ENCODE measurements at places on chromosomes 13 and 19. TPM values are rescaled to one million over a fixed set of nuclear protein-coding genes. Genes with fewer than 3 reads are reported as not detected.

The SHISA7 gene
- not detected for total RNA-seq

The ZNF491 gene
- total RNA-seq = 3.4 TPM

The CATSPERD gene
- total RNA-seq = not detected

The NALCN gene
- total RNA-seq = 0.66 TPM

The SYCN gene
- not detected for total RNA-seq

The FBXW9 gene
- total RNA-seq = 7.2 TPM

The ZNF565 gene
- total RNA-seq = 5.2 TPM

The FAM174C gene
- total RNA-seq = 28.7 TPM

The SHANK1 gene
- 13.0 TPM for total RNA-seq

The OR4F17 gene
- not detected for total RNA-seq

The NLRP4 gene
- not detected for total RNA-seq

All from uterine smooth muscle cell (primary cell).